ENCODE measurements at places on chromosomes 11 and 22.

DNA sequence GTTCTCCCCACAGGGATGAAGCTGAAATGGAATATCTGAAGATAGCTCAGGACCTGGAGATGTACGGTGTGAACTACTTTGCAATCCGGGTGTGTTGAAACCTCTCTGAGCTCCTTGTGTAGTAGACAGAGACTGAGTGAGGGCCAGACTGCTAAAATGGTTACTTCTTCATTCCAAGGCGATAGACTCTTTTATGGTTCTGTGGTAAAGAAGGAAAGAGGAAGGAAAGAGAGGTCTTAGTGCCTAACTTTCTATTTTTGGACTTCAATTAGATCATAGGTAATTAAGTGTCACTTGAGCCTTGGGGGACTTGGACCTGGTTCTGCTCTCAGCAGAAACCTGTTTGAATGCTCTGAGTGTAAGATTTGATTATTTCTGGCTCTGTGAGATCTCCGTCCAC, 54.7 kb downstream of the NF2 start:
- no peak for DNase-seq

DNA sequence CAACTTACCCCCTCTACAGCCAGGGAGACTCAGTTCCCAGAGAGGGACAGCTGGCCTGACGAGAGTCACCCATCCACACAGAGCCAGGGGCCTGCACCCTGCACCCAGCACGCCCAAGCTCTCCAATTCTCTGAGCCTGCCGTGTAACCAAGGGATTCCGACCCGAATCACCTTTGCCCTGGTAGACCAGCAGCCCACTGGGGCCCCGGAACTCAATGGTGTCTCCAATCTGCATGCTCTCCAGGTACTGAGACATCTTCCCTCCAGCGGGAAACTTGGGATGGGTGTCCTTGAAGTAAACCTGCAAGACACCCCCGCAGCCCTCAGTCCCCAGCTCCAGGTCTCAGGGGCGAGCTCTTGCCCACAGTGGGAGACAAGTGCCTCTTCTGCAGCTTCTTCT, 12.4 kb downstream of the ATP5MGL start:
- DNase-seq = no peak

- DNase-seq = no peak
Measured at GRCh38 chr22:49764127-49764581, 63.5 kb downstream of the BRD1 start.

GRCh38 chr22:48427731-48428211, 1399.9 kb downstream of the BRD1 start:
- DNase-seq = no peak

GRCh38 chr11:116415095-116415494, 357.7 kb downstream of the BUD13 start:
- no peak for DNase-seq

- DNase-seq = peak; percentile 29
Measured at GRCh38 chr11:59174664-59175033, 2.7 kb downstream of the DTX4 start.

DNA sequence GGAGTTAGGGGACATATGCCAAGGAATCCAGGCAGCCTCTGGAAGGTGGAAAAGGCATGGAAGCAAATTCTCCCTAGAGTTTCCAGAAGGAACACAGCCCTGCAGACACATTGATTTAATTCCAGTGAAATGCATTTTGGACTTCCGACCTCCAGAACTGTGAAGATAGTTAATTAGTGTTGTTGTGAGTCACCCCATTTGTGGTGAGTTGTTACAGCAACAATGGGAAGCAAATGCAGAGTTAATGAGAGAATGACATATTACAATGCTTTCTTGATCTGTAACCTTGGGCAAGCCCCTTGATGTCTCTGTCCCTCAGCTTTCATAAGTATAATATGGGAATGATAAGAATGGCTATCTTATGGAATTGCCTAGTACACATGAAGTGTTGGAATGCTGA, 178.7 kb downstream of the KIRREL3 start:
- DNase-seq = no peak

GRCh38 chr11:95716266-95716665, 73.3 kb downstream of the FAM76B start:
- DNase-seq = no peak

- DNase-seq = no peak
Measured at GRCh38 chr11:6405846-6406245, 13.0 kb downstream of the APBB1 start.

GRCh38 chr11:47225552-47226400, 11.0 kb downstream of the DDB2 start:
- no peak for DNase-seq

GRCh38 chr22:40399621-40400020, 29.2 kb downstream of the SGSM3 start:
- no peak for DNase-seq

- DNase-seq = no peak
Measured at GRCh38 chr11:86807360-86807759, 7.0 kb downstream of the PRSS23 start.

DNA sequence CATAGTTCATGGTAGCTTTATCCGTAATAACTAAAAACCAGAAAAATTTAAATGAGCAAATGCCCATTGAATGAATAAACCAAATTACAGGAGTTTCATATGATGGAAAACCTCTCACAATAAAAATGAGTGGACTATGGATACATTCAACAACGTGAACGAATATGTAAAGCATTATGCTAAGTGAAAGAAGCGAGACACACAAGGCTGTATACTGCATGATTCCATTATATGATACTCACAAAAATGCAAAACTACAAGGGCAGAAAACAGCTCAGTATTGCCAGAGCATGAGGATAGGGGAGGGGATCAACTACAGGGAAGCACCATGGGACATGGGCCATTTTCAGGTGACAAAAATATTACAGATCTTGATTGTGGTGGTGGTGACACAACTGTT, 22.2 kb downstream of the DDI1 start:
- no peak for DNase-seq

- DNase-seq = no peak
Measured at GRCh38 chr22:28936200-28936599, 52.8 kb downstream of the ZNRF3 start.

- no peak for DNase-seq
Measured at GRCh38 chr11:92595052-92595451, 370.4 kb downstream of the FAT3 start.

- DNase-seq = no peak
Measured at GRCh38 chr11:22635689-22636088, 10.1 kb upstream of the FANCF start.

GRCh38 chr11:76693806-76694205, 23.3 kb upstream of the LRRC32 start:
- DNase-seq = peak; percentile 30

GRCh38 chr22:50112151-50113118, 22.6 kb downstream of the MOV10L1 start:
- peak; percentile 63 for DNase-seq

DNA sequence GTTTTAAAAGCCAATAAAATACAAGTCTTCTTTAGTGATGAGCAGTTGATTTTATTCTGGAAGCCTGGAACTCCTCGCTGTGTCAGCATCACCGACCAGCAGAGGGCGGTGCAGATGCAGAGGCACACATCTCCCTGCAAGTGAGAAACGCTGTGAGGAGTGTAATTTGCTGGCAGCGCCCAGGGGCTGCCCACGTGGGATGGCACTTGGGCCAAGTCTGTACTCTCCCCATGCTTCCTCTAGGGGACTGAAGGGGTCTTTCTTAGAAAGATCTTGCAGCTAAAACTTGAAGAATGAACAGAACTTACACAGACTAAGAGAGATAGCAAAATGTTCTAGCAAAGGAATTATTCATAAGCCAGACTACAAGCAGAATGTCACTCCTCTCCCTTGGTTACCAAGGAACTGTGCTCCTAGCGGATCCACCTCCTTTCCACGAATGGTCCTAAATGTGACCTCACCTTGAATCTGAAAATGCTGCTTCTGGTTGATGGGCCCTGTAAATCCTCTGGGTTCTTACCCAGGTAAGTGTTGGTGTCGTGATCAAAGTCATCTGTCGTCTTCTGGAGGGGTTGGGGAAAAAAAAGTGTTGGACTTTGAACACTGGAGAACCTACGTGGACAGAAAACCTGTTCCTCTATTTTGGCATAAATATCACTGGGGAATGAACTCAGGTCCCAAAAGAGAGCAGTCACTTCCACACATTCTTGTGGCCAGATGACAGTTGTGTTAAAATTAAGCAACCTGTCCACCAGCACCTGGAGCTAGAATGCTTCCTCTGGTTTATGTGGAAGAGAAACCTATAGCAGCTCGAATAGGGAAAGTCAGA, 31.8 kb downstream of the CNTF start:
- peak; percentile 62 for DNase-seq

DNA sequence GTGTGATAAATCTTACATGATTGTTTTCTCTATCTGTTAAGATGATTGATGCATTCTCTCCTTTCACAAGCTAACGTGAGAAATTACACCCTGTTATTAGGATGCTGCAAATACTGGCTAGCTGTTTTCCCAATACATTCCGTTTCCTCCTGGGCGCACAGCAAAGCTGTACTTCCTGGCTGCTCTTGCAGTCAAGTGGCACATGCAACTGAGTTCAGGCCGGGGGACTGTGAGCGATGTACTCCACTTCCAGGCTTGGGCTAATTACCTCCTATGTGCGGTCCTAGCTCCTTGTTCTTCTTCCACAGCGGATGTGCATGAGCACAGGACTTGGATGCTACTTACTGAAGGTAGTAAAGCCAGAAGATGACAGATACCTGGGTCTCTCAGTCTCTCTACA, 234.9 kb upstream of the SESN3 start:
- DNase-seq = no peak

DNA sequence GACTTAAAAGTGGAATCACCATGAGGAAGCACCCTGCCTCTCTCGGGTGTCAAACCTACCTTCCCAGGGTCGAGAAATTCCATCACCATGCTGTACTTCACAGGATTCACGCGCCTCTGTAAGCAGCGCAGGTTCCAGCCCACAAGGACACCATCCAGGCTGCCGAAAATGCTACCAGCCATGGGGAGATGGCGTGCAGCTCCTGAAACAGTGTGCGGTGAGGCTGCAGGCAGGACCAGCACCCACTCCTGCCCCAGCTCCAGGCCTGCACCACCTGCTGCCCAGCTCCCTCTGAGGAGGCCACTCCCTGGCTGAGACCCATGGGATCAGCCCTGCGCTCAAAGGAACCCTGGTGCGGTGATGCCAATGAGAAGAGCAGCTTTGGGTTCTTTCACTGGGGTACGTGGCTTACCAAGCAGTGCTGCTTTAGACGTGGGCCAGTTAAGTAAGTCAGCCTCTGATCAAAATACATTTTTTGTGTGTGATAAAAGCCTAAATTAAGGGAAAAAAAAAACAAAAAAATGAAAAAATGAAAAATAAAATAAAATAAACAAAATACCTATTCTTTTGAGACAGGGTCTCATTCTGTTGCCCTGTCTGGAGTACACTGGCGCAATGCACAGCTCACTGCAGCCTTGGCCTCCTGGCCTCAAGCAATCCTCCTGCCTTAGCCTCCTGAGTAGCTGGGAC, 115.4 kb downstream of the MED15 start:
- no peak for DNase-seq

DNA sequence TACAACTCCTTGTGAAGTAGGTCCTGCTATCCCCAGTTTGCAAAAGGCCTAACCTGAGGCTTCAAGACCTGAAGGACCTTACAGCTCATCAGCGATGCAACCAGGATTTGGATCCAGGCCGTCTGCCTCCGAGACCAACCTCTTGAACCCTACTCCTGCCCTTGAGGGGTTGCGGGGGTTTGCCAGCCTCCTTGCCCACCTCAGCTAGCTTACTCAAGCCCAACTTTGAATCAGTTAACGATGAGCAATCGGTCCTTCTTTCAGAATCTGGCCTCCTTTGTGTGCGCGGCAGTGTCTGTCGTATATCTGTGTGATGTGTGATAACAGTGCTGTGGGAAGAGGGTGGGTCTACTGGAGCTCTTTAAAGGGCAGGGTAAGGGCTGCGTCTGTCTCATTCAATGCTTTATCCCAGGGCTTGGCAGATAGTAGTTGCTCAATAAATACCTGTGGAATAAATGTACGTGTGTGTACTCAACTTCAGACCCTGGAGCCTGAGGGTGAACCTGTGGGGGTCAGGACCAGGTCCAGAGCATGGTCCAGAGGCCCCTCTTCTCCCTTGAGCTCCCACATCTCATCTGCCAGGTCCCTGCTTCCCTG, 3.2 kb downstream of the CHRM1 start:
- no peak for DNase-seq

- DNase-seq = no peak
Measured at GRCh38 chr11:1178201-1178885, 20.6 kb downstream of the MUC5AC start.

GRCh38 chr22:27440304-27440865, 361.2 kb downstream of the MN1 start:
- DNase-seq = no peak

- no peak for DNase-seq
Measured at GRCh38 chr11:46327829-46328228, 19.4 kb upstream of the DGKZ start.

DNA sequence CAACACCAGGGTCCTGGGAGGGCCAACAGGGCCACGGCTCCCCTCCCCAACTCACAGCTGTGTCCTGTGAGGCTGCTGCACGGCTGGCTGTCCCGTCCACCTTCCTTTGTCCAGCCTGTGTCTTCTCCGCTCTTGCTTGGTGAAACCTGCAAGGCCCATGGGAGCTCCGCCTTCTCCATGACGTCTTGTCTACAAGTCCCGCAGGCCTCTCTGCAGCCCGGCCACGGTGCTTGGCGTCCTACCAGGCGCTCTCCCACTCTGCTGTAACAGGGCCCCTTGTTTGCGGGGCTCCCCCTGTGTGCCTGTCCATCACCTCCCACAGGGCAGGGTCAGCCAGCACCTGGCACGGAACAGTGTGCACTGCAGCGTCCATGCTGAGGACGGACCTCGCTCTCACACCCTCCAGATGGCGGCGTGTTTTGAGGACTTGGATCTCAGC, 866.8 kb downstream of the TBC1D22A start:
- DNase-seq = no peak

GRCh38 chr11:126917531-126918204, 82.9 kb downstream of the KIRREL3 start:
- peak; percentile 81 for DNase-seq

- DNase-seq = no peak
Measured at GRCh38 chr11:76206327-76207081, at the start of gene WNT11. TSS of gene WNT11 (minus strand) at chr11:76206502. CDS start at chr11:76206407, 95 bp downstream.

All from A172 (cell line).